AML-193 (cell line): ENCODE measurements at places on chromosomes 16 and 17.

DNA sequence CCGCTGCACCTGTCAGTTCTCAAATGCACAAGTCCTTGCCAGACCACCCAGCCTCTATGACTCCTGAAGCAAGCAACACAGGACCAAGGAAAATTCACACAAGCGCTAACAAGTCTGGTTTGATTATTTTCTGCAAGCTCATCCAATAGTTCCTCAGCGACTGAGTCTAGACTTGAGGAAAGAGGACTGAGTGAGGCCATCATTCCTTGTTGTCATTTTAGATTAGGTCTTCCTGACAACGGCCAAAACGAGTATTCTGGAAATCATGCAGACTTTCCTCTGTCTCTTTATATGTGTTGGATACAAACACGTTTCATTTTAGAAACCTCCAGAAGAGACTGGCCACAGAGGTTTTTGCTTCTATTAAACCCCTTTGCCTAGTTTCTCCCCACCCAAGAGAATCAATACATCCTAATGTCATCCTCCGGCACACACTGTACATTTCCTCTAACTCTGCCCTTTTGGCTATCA is 561 bp downstream of the CCDC47 start:
- peak; percentile 22 for DNase-seq

- DNase-seq: no peak
These were observed 2.4 kb downstream of the GJD3 start for GRCh38 chr17:40361925-40362695.

DNA sequence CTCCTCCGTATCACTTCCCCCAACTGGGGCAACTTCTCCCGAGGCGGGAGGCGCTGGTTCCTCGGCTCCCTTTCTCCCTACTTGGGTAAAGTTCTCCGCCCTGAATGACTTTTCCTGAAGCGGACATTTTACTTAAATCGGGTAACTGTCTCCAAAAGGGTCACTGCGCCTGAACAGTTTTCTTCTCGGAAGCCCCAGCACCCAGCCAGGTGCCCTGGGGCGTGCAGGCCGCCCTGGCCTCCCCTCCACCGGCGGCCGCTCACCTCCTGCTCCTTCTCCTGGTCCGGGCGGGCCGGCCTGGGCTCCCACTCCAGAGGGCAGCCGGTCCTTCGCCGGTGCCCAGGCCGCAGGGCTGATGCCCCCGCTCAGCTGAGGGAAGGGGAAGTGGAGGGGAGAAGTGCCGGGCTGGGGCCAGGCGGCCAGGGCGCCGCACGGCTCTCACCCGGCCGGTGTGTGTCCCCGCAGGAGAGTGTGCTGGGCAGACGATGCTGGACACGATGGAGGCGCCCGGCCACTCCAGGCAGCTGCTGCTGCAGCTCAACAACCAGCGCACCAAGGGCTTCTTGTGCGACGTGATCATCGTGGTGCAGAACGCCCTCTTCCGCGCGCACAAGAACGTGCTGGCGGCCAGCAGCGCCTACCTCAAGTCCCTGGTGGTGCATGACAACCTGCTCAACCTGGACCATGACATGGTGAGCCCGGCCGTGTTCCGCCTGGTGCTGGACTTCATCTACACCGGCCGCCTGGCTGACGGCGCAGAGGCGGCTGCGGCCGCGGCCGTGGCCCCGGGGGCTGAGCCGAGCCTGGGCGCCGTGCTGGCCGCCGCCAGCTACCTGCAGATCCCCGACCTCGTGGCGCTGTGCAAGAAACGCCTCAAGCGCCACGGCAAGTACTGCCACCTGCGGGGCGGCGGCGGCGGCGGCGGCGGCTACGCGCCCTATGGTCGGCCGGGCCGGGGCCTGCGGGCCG is 1.6 kb downstream of the HIC1 start:
- DNase-seq: no peak

DNA sequence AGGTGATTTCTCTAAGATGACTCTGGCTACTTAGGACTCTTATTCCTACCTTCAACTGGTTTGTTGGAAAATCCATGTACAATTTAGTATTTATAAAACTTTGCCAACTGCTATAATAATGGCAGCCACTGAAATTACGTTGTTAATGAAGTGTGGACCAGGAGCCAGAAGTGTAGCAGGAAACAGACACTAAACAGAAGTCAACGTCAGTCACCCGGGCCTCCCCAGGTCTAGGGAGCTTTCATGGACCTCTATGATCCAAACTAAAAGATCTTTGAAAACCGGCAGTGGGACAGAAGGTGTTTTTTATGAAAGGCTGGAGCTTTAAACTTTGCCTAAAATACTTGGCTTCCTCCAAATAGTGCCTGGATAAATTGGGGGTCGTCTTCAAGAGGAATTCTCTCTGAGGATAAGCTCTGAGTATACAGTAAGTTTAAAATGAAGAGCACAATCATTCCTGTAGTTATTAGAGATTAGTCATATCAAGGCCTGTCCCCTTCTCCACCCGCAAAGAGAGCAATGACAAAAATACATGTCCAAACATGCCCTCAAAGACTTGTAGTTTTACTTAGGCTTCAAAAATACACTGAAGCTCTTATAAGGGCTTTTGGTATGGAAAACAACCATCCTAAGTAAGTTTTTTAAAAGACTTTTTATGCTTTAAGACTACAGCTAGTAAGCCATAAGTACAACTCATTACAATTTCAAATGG is 34.6 kb downstream of the DCUN1D3 start:
- no peak for DNase-seq

GRCh38 chr16:1535391-1536291 is 2.2 kb downstream of the TMEM204 start:
- DNase-seq: no peak

GRCh38 chr16:26087091-26087490 is 395.3 kb downstream of the HS3ST4 start:
- DNase-seq: no peak

DNA sequence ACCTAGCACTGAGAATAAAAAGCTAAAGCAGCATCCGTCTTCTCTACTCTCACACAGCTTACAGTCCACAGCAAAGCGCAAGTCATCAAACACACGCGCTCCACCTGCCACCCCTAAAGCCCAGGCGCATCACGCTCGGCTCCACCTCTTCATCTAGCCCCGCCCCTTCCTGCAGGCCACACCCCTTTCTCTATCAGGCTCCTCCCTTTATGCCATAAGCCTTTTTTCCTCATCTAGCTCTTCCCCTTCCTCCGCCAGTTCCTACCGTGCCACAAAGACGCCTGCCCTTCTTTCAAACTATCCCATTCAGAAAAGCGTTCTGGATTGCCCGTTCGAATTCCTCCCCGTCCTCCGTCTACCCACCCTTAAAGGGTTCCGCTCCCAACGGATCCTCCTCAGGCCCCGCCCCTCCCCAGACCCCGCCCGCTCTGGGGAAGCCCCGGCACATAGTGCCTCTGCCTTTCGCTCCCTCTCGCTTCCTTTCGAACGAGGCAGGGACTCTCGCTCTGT is 417 bp downstream of the C16orf46 start:
- DNase-seq: peak; percentile 89

DNA sequence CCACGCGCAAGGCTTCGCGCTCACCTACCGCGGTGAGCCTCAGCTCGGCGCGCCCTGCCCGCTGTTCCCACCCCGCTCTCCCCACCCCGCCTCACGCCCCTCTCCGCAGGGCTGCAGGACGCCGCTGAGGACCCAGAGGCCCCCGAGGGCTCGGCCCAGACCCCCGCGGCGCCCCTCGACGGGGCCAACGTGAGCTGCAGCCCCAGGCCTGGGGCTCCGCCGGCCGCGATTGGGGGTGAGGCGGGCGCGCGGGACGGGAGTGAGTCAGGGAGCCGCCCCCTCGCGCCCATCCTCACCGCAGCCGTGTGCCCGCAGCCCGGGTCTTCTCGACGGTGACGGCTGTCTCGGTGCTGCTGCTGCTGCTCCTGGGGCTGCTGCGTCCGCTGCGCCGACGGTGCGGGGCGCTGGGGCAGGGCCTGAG is 1.9 kb upstream of the PAQR4 start:
- DNase-seq: no peak

DNA sequence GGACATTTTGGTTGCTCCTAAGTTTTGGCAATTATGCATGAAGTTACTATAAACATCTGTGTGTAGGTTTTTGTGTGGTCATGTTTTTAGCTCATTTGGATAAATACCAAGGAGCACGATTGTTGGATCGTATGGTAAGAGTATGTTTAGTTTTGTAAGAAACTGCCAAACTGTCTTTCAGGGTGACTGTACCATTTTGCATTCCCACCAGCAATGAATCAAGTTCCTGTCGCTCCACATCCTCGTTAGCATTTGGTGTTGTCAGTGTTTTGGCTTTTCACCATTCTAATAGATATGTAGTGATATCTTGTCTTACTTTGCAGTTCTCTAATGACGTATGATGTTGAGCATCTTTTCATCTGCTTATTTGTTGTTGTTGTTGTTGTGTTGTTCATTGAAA is 20.2 kb downstream of the TENT4B start:
- DNase-seq: no peak

- DNase-seq: no peak
These were observed 54.4 kb downstream of the COX10 start for GRCh38 chr17:14123619-14124278.

- no peak for DNase-seq
These were observed 9.6 kb upstream of the ALDH3A1 start for GRCh38 chr17:19757536-19758180.

DNA sequence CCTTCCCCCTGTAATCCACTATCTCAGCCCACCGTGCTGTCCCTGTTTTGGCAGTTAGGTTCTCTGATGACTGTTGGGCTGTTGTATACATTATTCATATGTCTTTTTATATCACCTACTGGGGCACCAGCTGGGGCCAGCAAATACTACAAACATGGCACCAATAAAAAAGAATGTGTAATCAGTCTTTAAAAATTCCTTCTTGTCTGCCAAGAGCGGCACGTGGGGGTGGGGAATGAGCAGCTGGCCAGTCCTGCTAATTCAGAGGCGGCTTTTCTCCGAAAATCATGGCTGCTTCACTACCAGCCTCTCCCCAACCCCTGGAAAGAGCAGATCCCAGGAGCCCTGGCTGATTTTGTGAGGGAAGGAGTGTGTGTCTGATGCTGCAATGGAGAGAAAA is 77.7 kb upstream of the EEF2KMT start:
- DNase-seq: no peak
